ENCODE measurements at places on chromosomes 7 and 10. TPM values are rescaled to one million over a fixed set of nuclear protein-coding genes. Genes with fewer than 3 reads are reported as not detected.

Gene LRRC18
- total RNA-seq: not detected

Gene NODAL
- total RNA-seq: not detected

GRCh38 chr10:71838264-71839211, 12.5 kb downstream of the PSAP start:
- DNase-seq: no peak
- peak overlapping the region; percentile 29 for H3K27ac ChIP-seq
- no peak overlapping the region for H3K4me3 ChIP-seq
- H3K4me1 ChIP-seq: peaks cover 54% of the 10 kb centered on the region
- no peaks in the 10 kb centered on the region for H3K27me3 ChIP-seq

Gene GHRHR
- not detected for total RNA-seq

GRCh38 chr7:153934629-153935028, 117.6 kb upstream of the DPP6 start:
- H3K4me1 ChIP-seq: no peaks in the 10 kb centered on the region
- no peak for DNase-seq
- no peak overlapping the region for H3K4me3 ChIP-seq
- no peaks in the 10 kb centered on the region for H3K36me3 ChIP-seq

Gene YAE1
- total RNA-seq: 12.1 TPM

Gene AHCYL2
- 14.1 TPM for total RNA-seq

DNA sequence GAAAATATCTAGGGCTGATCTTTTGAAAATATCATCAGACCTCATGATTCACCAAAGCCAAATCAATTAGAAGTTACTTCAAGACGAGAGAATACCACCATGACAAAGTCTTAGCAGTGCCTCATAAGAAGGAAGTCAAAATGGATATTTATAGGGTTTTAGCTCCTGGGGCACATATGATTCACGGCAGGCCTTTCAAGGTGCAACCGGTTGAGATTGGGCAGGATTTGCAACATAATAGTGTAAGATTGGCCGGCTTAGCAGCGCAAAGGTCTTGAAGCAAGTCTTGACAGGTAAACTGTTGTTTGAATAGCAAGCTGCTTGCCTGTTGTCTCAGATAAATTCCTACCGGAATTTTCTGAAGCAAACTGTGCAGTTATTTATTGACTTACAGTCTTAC, 17.5 kb downstream of the ADRB1 start:
- no peak overlapping the region for H3K27ac ChIP-seq
- H3K4me1 ChIP-seq: peaks cover 7% of the 10 kb centered on the region
- H3K36me3 ChIP-seq: no peaks in the 10 kb centered on the region
- H3K4me3 ChIP-seq: no peak overlapping the region
- no peak for DNase-seq

GRCh38 chr10:52644373-52645186, 128.0 kb downstream of the MBL2 start:
- DNase-seq: no peak
- H3K4me3 ChIP-seq: no peak overlapping the region
- H3K27me3 ChIP-seq: no peaks in the 10 kb centered on the region
- H3K36me3 ChIP-seq: no peaks in the 10 kb centered on the region
- H3K4me1 ChIP-seq: no peaks in the 10 kb centered on the region
- no peak overlapping the region for H3K27ac ChIP-seq

DNA sequence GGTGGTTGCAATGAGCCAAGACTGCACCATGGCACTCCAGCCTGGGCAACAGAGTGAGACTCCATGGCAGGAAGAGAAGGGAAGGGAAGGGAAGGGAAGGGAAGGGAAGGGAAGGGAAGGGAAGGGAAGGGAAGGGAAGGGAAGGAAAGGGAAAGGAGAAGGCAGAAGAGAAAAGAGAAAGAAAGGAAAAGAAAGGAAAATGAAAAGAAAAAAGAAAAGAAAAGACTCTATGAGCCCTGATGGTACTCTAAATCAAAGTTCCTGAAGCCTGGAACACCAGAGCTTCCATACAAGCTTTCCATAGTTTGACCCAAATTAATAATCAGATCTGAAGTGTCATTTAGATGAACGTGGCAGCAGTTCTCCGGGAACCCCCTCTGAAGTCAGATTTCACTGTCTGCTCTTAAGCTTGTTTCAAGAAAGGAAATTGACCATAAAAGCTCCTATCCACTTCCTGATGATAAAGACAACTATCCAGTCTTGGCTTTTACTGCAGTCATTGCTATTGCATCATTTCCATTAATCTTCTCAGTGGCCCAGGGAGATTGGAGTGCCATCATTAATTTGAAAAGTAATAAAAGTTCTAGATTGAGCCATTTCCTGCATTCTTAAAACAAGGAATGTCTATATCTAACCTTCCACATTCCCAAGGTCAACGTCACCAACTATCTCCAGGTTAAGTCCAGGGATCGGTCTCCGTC, 44.2 kb upstream of the FRMD4A start:
- no peak overlapping the region for H3K4me3 ChIP-seq
- H3K36me3 ChIP-seq: peaks cover under 1% of the 10 kb centered on the region
- DNase-seq: no peak

DNA sequence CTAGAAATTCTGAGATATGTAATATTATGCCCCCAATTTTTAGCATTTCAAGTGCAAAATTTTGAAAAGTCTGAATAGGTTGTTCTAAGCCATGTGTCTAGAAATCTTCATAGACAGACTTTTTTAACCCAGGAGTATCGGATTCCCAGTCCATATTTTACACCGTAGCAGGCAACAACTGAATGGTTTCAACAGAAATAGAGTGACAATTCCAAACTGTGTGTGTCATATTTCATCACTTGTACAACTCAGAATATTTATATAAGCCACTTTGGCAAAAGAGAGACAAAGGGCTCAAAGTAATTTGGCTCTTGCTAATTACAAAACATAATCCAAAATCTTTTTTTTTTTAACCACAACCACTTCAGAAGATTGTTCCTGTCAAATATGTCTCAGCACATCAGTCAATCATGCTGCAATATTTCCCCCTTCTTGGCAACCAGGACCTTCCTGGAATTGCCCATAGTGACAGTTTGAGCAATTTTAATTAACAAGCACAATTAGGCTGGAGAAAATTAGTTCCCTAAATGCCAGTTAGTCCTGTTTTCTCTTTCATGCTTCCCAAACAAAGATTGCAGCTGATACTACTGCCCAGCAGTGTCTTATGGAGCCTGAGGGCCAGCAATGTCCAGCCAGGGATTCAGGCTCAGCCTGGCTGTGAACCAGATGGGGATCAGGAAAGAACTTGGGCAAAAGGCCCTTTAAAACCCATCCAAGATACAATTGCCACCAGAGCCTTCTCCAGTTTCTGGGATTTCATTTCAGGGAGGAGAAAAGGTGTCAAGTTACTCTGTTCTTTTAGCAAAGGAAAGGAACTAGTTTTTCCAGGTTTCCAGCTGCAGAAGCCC, 533.3 kb upstream of the GHITM start:
- no peaks in the 10 kb centered on the region for H3K36me3 ChIP-seq
- no peak overlapping the region for H3K4me3 ChIP-seq
- no peak overlapping the region for H3K27ac ChIP-seq
- H3K27me3 ChIP-seq: no peaks in the 10 kb centered on the region
- H3K4me1 ChIP-seq: no peaks in the 10 kb centered on the region
- no peak for DNase-seq

- no peaks in the 10 kb centered on the region for H3K36me3 ChIP-seq
- H3K4me3 ChIP-seq: no peak overlapping the region
- no peaks in the 10 kb centered on the region for H3K4me1 ChIP-seq
- no peak for DNase-seq
- no peak overlapping the region for H3K27ac ChIP-seq
Observed at GRCh38 chr7:103396471-103396870, 49.0 kb downstream of the PSMC2 start.

Gene SSBP1
- 245 TPM for total RNA-seq

Gene MYL7
- total RNA-seq: not detected

DNA sequence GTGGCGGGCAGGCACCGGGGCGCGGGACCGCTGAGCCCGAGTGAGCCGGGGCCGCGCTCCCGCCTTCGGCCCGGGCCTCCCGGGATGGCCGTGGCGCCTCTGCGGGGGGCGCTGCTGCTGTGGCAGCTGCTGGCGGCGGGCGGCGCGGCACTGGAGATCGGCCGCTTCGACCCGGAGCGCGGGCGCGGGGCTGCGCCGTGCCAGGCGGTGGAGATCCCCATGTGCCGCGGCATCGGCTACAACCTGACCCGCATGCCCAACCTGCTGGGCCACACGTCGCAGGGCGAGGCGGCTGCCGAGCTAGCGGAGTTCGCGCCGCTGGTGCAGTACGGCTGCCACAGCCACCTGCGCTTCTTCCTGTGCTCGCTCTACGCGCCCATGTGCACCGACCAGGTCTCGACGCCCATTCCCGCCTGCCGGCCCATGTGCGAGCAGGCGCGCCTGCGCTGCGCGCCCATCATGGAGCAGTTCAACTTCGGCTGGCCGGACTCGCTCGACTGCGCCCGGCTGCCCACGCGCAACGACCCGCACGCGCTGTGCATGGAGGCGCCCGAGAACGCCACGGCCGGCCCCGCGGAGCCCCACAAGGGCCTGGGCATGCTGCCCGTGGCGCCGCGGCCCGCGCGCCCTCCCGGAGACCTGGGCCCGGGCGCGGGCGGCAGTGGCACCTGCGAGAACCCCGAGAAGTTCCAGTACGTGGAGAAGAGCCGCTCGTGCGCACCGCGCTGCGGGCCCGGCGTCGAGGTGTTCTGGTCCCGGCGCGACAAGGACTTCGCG, 534 bp downstream of the FZD9 start:
- no peak overlapping the region for H3K27ac ChIP-seq
- no peaks in the 10 kb centered on the region for H3K4me1 ChIP-seq
- peak; percentile 2 for DNase-seq
- H3K4me3 ChIP-seq: peak overlapping the region; percentile 77

Gene PRPS1L1
- not detected for total RNA-seq

- no peak overlapping the region for H3K27ac ChIP-seq
- no peak overlapping the region for H3K4me3 ChIP-seq
- H3K36me3 ChIP-seq: no peaks in the 10 kb centered on the region
- no peaks in the 10 kb centered on the region for H3K4me1 ChIP-seq
Observed at GRCh38 chr7:20293336-20293735, 37.4 kb upstream of the ITGB8 start.

DNA sequence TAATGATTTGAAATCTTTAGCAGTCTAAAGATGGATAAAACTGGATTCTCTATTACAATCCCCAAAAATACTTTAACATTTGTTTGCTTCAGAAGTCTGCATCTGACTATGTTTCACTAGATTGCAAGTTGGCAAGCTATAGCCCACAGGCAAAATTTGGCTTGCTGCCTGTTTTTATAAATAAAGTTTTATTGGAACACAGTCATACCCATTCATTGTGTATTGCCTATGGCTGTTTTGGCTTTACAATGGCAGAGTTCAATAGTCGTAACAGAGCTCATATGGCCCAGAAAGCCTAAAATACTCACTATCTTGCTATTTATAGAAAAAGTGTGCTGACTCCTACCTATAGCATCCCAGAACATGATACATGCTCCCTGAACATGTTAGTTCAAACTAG, 89.0 kb upstream of the GPR141 start:
- H3K4me1 ChIP-seq: no peaks in the 10 kb centered on the region
- H3K4me3 ChIP-seq: no peak overlapping the region
- H3K36me3 ChIP-seq: no peaks in the 10 kb centered on the region
- no peak overlapping the region for H3K27ac ChIP-seq
- peaks cover 5% of the 10 kb centered on the region for H3K27me3 ChIP-seq

GRCh38 chr7:97187067-97187466, 69.6 kb downstream of the SDHAF3 start:
- H3K27ac ChIP-seq: no peak overlapping the region
- no peak for DNase-seq
- H3K4me3 ChIP-seq: no peak overlapping the region
- H3K36me3 ChIP-seq: no peaks in the 10 kb centered on the region

GRCh38 chr7:64747802-64748201, 46.4 kb upstream of the ZNF138 start:
- no peaks in the 10 kb centered on the region for H3K36me3 ChIP-seq
- H3K4me3 ChIP-seq: no peak overlapping the region
- no peak for DNase-seq
- no peak overlapping the region for H3K27ac ChIP-seq
- H3K27me3 ChIP-seq: peaks cover 2% of the 10 kb centered on the region

DNA sequence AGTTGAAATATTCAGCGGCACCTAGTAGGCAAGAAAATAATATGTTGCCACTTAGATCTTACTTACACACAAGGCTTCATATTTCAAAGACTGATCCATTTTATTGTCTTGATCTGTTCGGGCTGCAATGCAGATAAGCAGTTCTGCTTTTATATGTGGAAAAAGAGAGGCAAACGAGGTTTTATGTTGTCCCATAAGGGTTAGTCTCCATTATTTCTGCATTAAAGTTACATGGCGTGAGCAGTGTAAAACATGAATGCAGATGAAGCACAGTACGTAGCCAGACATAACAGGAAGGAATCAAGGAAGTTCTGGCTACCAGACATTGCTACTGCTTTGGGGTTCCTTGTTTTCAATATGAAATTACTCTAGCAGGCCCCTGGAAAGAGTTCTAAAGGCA, 224.8 kb downstream of the BBS9 start:
- no peak for DNase-seq
- H3K4me3 ChIP-seq: no peak overlapping the region
- H3K27ac ChIP-seq: no peak overlapping the region

Gene SUV39H2
- total RNA-seq: 51.7 TPM

GRCh38 chr7:133183042-133183794, 69.7 kb upstream of the EXOC4 start:
- no peaks in the 10 kb centered on the region for H3K4me1 ChIP-seq
- DNase-seq: no peak
- H3K4me3 ChIP-seq: no peak overlapping the region
- no peak overlapping the region for H3K27ac ChIP-seq
- H3K27me3 ChIP-seq: peaks cover 5% of the 10 kb centered on the region
- no peaks in the 10 kb centered on the region for H3K36me3 ChIP-seq

DNA sequence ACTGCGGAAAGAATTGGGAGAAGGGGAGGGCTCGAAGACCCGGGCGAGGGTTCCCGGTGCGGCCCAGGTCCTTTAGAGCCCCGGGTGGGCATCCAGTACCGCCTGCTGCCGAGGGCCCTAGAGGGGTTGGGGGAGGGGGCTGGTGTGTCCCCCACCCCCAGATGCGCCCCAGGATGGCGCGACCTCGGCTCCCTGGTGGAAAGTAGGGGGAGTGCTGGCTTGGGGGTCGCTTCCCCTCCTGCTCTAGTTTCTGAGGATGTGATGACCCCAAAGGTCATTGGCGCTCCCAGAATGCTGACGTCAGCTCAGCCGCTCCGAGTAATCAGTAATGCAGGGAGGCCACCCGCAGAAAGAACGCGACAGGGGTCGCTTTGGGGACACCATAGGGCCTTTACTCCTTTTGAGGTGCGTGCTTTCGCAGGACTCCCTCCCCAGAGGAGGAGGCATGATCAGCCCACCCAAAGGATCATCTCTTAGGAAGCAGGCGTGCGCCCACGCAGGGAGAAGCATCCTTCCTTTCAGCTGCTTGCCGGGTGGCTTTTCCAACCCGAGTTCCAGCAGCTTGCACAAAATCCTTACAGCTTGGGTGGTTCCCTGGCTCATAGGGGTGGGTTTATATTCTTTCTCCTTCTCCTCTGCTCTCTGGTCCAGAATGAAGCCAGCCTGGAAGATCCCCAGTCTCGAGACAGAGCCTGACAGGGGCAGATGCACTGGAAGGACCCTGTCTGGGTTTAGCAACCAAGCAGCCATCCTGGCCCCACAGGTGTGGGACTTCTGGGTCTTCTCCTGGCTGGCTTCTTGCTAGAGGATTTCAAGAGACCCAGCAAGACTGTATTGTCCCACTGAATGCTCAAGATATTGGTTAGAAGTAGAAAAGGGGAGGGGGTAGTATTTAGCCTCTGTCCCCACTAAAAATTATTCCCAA, 1.3 kb upstream of the PRKAG2 start:
- peaks cover 44% of the 10 kb centered on the region for H3K27me3 ChIP-seq
- peaks cover 6% of the 10 kb centered on the region for H3K4me1 ChIP-seq
- peak overlapping the region; percentile 53 for H3K4me3 ChIP-seq
- no peaks in the 10 kb centered on the region for H3K36me3 ChIP-seq

- H3K4me1 ChIP-seq: peaks cover 38% of the 10 kb centered on the region
- no peaks in the 10 kb centered on the region for H3K27me3 ChIP-seq
- no peak overlapping the region for H3K4me3 ChIP-seq
- no peak for DNase-seq
- peak overlapping the region; percentile 25 for H3K27ac ChIP-seq
Observed at GRCh38 chr7:37097983-37098382, 350.7 kb downstream of the ELMO1 start.

Gene ITIH5
- total RNA-seq: not detected

Gene ACSM6
- total RNA-seq: not detected
